Smooth muscle cell of bladder (primary cell): ENCODE measurements at places on chromosomes 4 and X. TPM values are rescaled to one million over a fixed set of nuclear protein-coding genes. Genes with fewer than 3 reads are reported as not detected.

The CT83 gene
- total RNA-seq: not detected in 2 replicates

The LDB2 gene
- total RNA-seq: 36.5 and 44.7 TPM in 2 replicates

The F9 gene
- not detected in 2 replicates for total RNA-seq

The SHROOM4 gene
- total RNA-seq: 0.28 and 1.0 TPM in 2 replicates

The GPR143 gene
- not detected in 2 replicates for total RNA-seq

The ELF4 gene
- 8.0 and 9.1 TPM in 2 replicates for total RNA-seq

The DOK7 gene
- total RNA-seq: not detected in 2 replicates

The DDIT4L gene
- total RNA-seq: 4.6 and 5.9 TPM in 2 replicates

The PAGE5 gene
- 1.0 and 1.4 TPM in 2 replicates for total RNA-seq

The F8 gene
- 4.4 and 5.6 TPM in 2 replicates for total RNA-seq

The MAGEB10 gene
- not detected in 2 replicates for total RNA-seq

The GYPE gene
- 0.74 and 1.3 TPM in 2 replicates for total RNA-seq

The ART3 gene
- 0.09 and 0.28 TPM in 2 replicates for total RNA-seq

The MED14 gene
- total RNA-seq: 7.5 and 9.9 TPM in 2 replicates

The GNRHR gene
- total RNA-seq: not detected in 2 replicates

The ETDA gene
- total RNA-seq: not detected in 2 replicates

The BANK1 gene
- total RNA-seq: 0.57 and 0.65 TPM in 2 replicates

The SSX4B gene
- total RNA-seq: not detected in 2 replicates

The TRMT44 gene
- 10.5 and 14.1 TPM in 2 replicates for total RNA-seq

The ATOH1 gene
- total RNA-seq: not detected in 2 replicates

The GYPA gene
- total RNA-seq: not detected in 2 replicates

The TLL1 gene
- 0.09 and 0.14 TPM in 2 replicates for total RNA-seq
